A549 treated with CORT108297 at 1 μM for 4 hours (cell line): ENCODE measurements at places on chromosomes 11 and 22. TPM values are rescaled to one million over a fixed set of nuclear protein-coding genes. Genes with fewer than 3 reads are reported as not detected.

The TEAD1 gene
- 43.8 to 73.7 TPM (median 62.9 TPM) in 5 replicates for total RNA-seq

The HORMAD2 gene
- not detected in 5 replicates for total RNA-seq

The MMP12 gene
- total RNA-seq, result 0.05 to 0.07 TPM (median 0.06 TPM) in 3 of 5 replicates, not detected in the others

The VSIG2 gene
- total RNA-seq, result 0.07 TPM in 1 of 5 replicates, not detected in the others

The APOA5 gene
- total RNA-seq, result not detected in 5 replicates

The CCDC89 gene
- not detected in 5 replicates for total RNA-seq

The PNPLA5 gene
- 0.03 to 0.07 TPM in 2 of 5 replicates, not detected in the others for total RNA-seq

The ARHGAP20 gene
- 0.02 TPM in 2 of 5 replicates, not detected in the others for total RNA-seq

The IFITM1 gene
- 0.22 to 0.64 TPM (median 0.39 TPM) in 5 replicates for total RNA-seq

The CHRNA10 gene
- 0.78 to 2.1 TPM (median 0.93 TPM) in 5 replicates for total RNA-seq

The ACTN3 gene
- 0.02 to 0.06 TPM in 2 of 5 replicates, not detected in the others for total RNA-seq

The L3MBTL2 gene
- total RNA-seq, result 17.9 to 19.4 TPM (median 18.8 TPM) in 5 replicates

The APOBEC3C gene
- 26.6 to 28.1 TPM (median 27.5 TPM) in 5 replicates for total RNA-seq

The TIMM10B gene
- 28.6 to 37.0 TPM (median 35.3 TPM) in 5 replicates for total RNA-seq

The KCNJ4 gene
- 0.06 to 0.22 TPM (median 0.13 TPM) in 5 replicates for total RNA-seq

The IGLL5 gene
- total RNA-seq, result not detected in 5 replicates

The OR4D5 gene
- not detected in 5 replicates for total RNA-seq

The APOA1 gene
- 0.13 to 0.20 TPM (median 0.16 TPM) in 5 replicates for total RNA-seq

The MMP26 gene
- total RNA-seq, result 0.14 TPM in 1 of 5 replicates, not detected in the others

The FAM89B gene
- total RNA-seq, result 25.3 to 58.9 TPM (median 51.7 TPM) in 5 replicates

The OR52J3 gene
- total RNA-seq, result not detected in 5 replicates

The GRIK4 gene
- 0.02 to 0.03 TPM in 2 of 5 replicates, not detected in the others for total RNA-seq

The AIFM3 gene
- 2.1 to 4.6 TPM (median 4.3 TPM) in 5 replicates for total RNA-seq
